ENCODE measurements at places on chromosomes 16 and 17.

- no peak for DNase-seq
Measured at GRCh38 chr17:62854098-62854680, 46.1 kb upstream of the MARCHF10 start.

- DNase-seq: no peak
Measured at GRCh38 chr16:79950932-79951719, 350.6 kb upstream of the MAF start.

DNA sequence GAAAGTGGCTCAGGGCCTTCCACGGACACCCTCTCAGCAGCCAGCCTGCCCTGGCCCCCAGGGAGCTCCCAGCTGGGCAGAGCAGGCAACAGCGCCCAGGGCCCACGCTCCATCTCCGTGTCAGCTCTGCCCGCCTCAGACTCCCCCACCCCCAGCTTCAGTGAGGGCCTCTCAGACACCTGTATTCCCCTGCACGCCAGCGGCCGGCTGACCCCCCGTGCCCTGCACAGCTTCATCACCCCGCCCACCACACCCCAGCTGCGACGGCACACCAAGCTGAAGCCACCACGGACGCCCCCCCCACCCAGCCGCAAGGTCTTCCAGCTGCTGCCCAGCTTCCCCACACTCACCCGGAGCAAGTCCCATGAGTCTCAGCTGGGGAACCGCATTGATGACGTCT, 48.3 kb upstream of the LGALS9 start:
- DNase-seq: no peak

- no peak for DNase-seq
Measured at GRCh38 chr16:31223044-31223443, 6.1 kb upstream of the PYDC1 start.

- no peak for DNase-seq
Measured at GRCh38 chr17:80758481-80759376, 214.1 kb downstream of the RPTOR start.

DNA sequence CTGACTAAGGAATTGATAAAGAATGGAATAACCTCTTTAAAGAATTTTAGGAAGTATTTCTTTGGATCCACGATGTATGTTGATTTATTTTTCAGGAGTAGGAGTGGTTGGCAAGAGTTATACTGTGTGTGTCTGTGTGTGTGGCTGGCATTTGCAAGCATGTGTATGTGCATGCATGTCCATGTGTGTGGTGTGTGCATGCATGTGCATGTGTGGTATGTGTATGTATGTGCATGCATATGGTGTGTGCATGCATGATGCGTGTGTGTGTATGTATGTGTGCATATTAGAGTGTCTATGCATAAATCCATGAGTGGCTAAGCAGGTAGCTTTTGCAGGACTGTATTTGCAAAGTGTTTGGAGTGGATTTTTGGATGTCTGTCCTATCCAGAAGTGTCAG, 120.8 kb downstream of the HS3ST2 start:
- no peak for DNase-seq

GRCh38 chr16:47905771-47906170, 250.0 kb downstream of the ABCC12 start:
- no peak for DNase-seq

Data from activated naive CD4-positive, alpha-beta T cell (primary cell).